ENCODE measurements at places on chromosomes 4 and X. TPM values are rescaled to one million over a fixed set of nuclear protein-coding genes. Genes with fewer than 3 reads are reported as not detected.
A peak's percentile ranks its signal among the peaks of the same experiment; 100 is the strongest.

Gene LANCL3
- 2.1 TPM for total RNA-seq

Gene STS
- 9.4 TPM for total RNA-seq

Gene PCDH18
- 101 TPM for total RNA-seq

Gene CTAG2
- not detected for total RNA-seq

Gene CYLC1
- 0.10 TPM for total RNA-seq

Gene GAGE13
- not detected for total RNA-seq

Gene FAAH2
- 1.5 TPM for total RNA-seq

Gene CFAP97
- 25.9 TPM for total RNA-seq

Gene CRMP1
- total RNA-seq = 124 TPM

Gene BEND4
- total RNA-seq = 5.0 TPM

Gene GPRASP2
- total RNA-seq = 101 TPM

Gene HPSE
- 6.5 TPM for total RNA-seq

Gene BEND2
- total RNA-seq = 0.10 TPM

Gene PDHA2
- total RNA-seq = not detected

Gene LRP2BP
- 9.2 TPM for total RNA-seq

Gene CD40LG
- not detected for total RNA-seq

DNA sequence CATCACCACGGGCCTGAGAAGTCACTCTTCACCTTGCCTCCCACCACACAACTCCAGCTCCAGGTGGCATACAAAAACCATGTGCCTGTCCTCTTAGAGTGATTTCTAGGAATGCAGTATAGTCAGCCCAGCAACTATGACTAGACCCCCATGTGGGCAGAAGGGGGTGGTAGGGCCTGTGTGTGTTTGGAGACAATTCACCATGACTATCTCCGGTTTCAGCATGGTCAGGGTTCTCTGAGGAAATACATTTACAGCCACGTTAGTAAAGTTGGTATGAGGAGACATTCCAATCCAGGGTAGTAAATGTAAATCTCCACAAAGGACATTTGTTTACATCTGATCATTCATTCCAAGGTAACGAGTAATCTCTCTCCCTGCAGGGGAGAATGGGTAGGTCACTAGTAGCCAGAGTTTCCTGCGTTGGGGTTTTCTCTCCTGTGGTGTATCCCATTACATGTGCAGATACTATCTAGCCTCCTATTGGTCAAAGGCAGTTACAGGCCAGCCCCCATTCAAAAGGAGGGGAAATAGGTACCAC, 4.2 kb upstream of the MTMR1 start:
- DNase-seq = no peak

GRCh38 chr4:102103368-102103767, 241.9 kb downstream of the SLC39A8 start:
- DNase-seq = no peak

GRCh38 chr4:62226082-62226481, 1026.0 kb downstream of the ADGRL3 start:
- no peak for DNase-seq

DNA sequence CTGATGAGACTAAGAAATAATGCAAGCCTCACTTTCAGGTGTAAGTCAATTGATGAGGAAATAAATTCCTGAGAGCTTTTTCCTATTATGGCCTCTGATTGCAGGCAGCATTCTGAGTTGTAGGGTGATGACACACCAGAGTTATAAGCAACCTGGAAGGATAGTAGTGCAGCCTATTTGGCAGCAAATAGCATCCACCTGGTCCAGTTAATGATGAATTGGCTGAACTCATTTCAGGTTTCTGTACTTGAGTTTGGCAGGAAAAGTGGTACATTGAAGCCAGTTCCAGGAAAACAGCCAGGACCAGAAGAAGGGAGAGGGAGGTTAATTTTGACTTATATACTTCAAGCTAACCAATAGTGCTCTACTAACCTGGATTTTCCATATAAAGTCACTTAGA, 316.8 kb downstream of the NAF1 start:
- DNase-seq = peak; percentile 38

- DNase-seq = no peak
Measured at GRCh38 chr4:140115140-140115539, 38.8 kb downstream of the MAML3 start.

GRCh38 chrX:31590581-31591114, 518.8 kb upstream of the FTHL17 start:
- no peak for DNase-seq

- peak; percentile 64 for DNase-seq
Measured at GRCh38 chr4:22389240-22389870, 126.5 kb downstream of the ADGRA3 start.

GRCh38 chr4:106746451-106746850, 289.7 kb downstream of the DKK2 start:
- no peak for DNase-seq

DNA sequence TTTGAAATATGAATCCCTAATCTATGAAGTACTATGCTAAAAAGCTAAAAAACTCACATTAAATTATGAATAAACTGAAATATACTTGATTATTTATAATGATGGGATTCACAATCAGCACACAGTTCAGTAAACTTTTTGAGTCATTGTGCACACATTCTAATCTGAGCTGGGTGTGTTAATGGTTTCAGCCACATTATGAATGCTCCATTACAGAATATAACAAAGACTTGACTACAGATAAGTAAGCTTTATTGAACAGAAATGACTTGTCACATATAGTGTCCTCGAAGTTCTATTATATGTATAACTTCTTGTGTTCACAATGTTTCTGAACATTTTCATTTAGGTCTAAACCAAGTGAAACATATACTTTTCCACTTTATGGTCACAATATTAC, 1649.9 kb upstream of the IGFBP7 start:
- DNase-seq = no peak

DNA sequence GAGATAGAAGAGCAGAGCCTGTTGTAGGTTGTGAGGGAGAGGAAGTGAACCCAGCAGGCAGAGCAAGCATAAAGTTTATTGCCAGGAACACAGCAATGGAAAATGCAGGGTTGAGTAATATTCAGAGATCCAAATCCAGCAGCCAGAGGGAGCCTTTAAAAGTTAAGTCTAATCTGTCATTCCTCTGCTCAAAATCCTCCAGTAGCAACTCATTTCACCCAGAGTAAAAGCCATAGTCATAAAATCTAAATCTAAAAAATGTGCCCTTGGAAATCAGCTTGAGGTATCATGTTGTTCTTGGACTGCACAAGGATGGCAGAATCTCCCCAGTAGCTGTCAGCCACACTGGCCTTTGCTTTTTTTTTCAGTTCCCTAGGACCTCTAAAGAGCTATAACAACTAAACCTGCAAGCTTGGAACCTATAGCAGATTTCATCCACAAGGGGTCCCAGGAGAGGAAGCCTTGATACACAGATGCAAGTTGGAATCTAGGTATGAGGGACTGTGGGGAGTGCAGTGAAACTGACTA, 62.9 kb upstream of the FRAS1 start:
- peak; percentile 82 for DNase-seq

DNA sequence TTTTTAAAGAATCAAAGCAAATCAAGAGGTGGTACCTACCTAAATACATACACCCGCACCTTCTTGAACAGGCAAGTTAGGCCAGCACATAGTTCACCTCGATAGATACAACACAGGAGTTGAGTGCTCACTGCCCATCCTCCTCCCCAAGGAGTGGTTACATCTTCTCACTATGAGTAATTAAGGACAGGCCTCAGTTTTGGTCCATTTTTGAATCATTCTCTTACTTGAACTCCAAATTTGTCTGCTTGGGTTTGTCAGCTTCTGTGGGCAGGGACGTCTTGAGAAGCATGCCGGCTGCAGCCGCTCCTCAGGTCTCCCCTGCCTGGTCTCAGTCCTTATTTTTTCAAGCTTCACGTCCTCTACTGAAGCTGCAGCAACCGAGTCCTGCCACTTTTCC, 190.6 kb upstream of the RBPJ start:
- DNase-seq = no peak

GRCh38 chrX:46758163-46758955, 559 bp downstream of the SLC9A7 start:
- DNase-seq = peak; percentile 40

GRCh38 chrX:53732797-53733196, 46.3 kb upstream of the HUWE1 start:
- no peak for DNase-seq

- no peak for DNase-seq
Measured at GRCh38 chrX:71450433-71451106, 82.3 kb upstream of the OGT start.

DNA sequence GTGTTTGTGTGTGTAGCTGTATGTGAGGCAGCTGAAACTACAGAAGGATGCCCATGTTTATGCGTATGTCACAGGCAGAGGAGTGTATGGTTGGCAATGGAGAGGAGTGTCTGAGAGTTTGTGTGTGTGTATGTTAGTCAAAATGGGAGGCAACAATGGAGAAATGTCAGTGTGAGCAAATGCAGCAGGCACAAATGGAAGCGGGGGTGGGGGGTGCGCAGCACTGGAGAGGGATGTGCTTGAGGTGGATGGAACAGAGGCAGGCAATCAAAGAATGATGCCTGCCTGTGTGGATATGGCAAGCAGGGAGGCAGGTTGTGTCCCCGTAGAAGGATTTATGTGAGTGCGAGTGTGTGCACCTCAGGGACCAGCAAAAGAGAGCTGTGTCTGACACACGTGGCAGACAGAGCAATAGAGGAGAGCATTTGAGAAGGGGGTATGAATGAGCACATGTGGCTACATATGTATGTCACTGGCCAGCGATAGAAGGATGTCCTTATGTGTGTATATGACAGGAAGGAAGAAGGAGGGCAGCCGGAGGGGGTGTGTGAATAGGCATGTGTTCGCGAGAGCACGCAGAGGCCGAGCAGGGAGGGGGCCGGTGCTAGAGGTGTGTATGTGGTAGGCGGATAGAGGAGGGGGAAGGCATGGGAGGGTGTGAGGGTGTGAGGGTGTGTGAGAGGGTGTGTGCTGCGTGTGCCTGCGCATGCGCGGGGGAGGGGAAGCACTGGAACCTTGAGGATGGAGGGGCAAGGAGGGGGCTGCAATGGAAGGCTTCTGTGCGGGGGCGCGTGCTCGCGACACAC, 1.1 kb downstream of the PJA1 start:
- DNase-seq = peak; percentile 89

- DNase-seq = no peak
Measured at GRCh38 chr4:133483600-133484246, 334.6 kb downstream of the PCDH10 start.

- peak; percentile 26 for DNase-seq
Measured at GRCh38 chrX:31658360-31658759, 586.5 kb upstream of the FTHL17 start.

GRCh38 chr4:38141808-38142500, 181.8 kb downstream of the PTTG2 start:
- DNase-seq = no peak

DNA sequence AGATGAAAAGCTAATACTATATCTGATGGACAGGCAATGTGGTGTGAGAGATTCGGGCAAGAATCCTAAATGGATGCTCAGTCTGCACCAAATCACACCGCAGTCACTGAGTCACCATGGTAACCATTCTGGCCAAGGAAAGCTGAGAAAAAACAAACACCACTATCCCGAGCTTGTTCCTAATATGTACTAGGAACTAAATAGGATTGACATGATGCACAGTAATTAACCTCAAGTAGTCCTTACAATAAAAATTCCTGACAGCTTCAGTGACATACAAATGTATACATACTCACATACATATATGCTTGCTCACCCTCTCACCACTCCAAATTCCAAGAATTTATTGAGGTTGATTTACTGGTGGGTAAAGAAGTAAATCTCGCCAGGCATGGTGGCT, 1.1 kb upstream of the RAB40A start:
- DNase-seq = no peak

DNA sequence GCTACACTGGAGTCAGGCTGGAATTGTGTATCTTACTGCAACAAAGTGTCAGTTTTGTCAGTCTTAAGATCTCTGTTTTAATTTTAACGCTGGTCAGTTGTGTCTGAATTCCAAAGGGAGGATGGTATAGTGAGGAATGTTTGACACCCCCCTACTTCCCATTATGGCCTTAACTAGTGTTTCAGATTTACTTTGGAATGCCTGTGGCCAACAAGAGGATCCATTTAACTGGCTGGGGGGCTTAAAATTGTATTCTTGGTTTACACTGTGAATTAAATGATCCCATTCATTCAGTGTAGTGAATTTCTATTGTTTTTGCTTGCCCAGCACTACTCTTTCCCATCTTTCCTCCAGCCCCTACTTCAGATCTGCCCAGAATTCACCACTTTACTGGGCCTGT, 75.8 kb upstream of the IQCM start:
- DNase-seq = no peak

- no peak for DNase-seq
Measured at GRCh38 chr4:69731847-69732246, 28.6 kb downstream of the SULT1B1 start.

DNA sequence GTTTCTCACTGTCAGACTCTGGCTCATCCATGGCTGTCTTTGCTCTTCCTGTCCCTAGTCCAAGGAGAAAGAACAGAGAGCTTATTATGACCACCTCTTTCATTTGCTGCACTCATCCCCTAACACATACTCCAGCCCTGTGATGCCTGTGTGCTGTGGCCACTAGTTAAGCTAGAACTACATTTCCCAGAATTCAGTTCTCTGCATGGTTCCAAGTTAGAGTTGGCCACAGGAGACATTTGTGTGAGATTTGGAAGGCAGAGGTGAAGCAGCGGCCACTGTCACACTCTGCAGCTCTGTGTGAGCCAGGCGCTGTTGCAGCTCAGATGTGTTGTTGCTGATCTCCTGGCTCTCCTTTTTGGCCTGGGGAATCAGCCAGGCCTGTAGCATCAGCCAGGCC, 188.2 kb upstream of the ATP6AP2 start:
- peak; percentile 11 for DNase-seq

DNA sequence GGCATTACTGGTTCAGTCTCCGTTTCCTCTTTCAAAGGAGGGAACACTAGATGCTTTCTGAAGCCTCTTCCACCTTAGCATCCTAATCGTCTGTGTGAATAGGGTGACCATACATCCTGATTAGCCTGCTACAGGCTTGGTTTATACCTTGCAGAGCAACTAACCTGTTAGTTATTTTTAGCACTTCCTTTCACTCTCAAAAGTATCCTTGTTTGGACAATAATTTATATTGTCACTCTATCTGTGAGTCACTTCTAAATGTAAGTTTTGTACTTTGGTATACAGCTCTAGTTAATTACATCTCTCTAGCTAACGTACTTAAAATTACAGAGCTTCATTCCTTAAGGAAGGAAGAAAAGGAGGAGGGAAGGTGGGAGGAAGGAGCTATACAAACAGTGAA, 174.5 kb downstream of the GPC3 start:
- no peak for DNase-seq

- DNase-seq = no peak
Measured at GRCh38 chr4:89681219-89681618, 155.7 kb downstream of the SNCA start.

- no peak for DNase-seq
Measured at GRCh38 chr4:167906851-167907250, 185.5 kb upstream of the ANXA10 start.
